Stimulated activated CD4-positive, alpha-beta T cell treated with anti-CD3 and anti-CD28 coated beads, TNF-alpha, amount 100 ng/mL, for 48 hours (primary cell): ENCODE measurements at places on chromosomes 3 and 15.

- DNase-seq = no peak
Measured at GRCh38 chr3:108509263-108509662, 1.1 kb downstream of the MYH15 start.

DNA sequence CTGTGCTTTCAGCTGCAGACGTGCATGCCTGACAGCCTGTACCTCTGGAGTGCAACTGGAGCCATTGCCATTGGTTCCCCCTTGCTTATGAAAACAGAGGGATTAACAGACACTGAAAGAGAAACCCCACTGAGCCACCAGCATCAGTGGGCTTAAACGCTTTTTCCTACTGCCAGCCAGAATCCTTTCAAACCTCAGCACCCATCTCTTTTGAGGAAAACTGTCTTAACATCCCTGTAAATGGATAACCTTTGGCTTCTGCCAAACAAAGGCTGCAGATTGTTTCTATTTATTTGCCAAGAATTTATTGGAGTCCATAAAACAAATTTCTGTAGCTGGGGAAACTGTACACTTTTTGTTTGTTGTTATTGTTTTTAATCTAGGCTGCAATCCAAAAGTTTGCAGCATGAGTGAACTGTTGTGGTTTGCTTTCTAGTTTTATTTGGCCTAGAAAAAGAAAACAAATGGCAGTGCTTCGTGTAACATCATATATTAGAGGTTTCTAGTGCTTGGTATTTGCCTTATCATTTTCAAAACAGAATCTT is 369.2 kb upstream of the IL12A start:
- DNase-seq = no peak

DNA sequence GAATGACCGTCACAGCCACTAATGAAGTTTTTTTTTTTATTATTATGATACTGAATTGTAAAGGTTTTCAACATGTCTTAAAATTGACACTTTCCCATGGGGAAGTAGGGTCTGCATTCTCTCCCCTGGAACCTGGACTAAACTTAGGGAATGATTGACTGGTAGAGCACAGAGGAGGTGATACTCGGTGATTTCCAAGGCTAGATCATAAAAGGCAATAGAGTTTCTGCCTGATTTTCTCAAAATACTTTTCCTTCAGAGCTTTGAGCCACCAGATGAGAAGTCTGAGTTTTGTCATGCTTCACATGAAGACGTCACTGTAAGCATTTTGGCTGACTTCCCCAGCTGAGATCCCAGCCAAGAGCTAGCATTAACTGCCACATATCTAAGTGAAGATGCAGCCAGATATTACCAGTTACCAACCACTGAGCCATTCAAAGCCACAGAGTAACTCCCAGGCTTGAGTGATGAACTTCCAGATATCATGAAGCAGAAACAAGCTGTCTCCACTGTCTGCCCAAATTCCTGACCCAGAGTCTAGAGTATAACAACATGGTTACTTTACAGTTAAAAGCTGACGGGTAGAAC is 105.8 kb downstream of the LSAMP start:
- DNase-seq = no peak

GRCh38 chr15:100612539-100612938 is 10.2 kb downstream of the ASB7 start:
- DNase-seq = no peak
